ENCODE measurements at places on chromosomes 6 and 20. TPM values are rescaled to one million over a fixed set of nuclear protein-coding genes. Genes with fewer than 3 reads are reported as not detected.

- no peak for DNase-seq
- H3K27ac ChIP-seq = no peak overlapping the region
- peaks cover 9% of the 10 kb centered on the region for H3K4me1 ChIP-seq
- H3K4me3 ChIP-seq = no peak overlapping the region
These were observed 3.8 kb downstream of the ACTR5 start for GRCh38 chr20:38752029-38752428.

DNA sequence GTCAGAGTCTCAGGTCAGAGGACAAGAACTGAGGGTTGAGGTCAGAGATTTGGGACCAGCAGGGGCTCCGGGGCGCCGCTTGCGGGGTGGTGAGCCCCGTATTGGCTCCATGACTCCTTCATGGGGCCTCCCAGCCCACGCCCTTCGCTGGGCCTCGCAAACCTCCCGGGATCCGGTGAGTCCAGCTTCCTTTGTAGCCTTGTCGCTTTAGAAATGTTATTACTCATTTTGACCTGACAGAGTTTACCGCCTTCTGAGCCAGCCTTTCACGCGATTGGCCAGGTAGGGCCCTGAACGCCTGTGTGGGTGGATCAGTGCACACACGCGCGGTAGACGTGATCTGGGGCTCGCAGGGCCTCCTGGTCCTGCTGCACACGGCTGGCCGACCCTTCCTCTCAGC, 181.1 kb downstream of the ERMARD start:
- peaks cover 2% of the 10 kb centered on the region for H3K27me3 ChIP-seq
- H3K4me3 ChIP-seq = no peak overlapping the region
- no peaks in the 10 kb centered on the region for H3K36me3 ChIP-seq
- H3K4me1 ChIP-seq = peaks cover 25% of the 10 kb centered on the region

DNA sequence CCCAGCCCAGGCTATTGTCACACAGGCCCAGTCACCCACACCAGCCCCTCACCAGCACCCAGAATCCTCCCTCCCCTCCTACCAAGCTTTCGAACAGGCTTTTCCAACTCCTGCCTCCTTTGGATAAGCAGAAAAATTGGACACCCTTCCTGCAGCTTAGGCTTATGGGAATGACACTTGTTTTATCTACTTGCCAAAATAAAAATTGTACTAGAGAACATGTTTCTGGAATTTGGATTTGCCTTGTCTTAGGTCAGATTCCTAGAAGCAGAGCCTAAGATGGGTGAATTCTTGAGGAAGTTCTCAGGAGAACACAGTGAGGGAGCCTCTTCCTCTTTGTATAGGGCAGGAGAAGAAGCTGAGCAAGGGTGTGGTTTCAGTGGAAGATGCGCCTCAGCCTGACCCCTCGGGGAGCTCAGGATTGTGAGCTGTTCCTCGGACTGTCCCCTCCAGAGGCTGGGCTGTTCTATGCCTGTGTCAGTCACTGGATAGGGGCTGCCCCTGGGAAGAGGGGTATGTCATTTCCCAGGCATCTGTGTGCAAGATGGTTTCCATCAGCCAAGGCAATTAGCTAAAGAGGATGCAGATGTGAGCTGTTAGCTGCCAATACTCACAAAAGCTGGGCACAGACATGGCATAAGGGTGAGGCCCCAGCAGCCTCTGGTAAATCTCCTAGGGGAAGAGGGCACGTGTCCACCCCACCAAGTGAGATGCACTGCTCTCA, 33.9 kb downstream of the ITPR3 start:
- H3K4me3 ChIP-seq = no peak overlapping the region
- DNase-seq = no peak
- H3K27me3 ChIP-seq = no peaks in the 10 kb centered on the region
- peaks cover 8% of the 10 kb centered on the region for H3K36me3 ChIP-seq

Gene MRAP2
- 5.8 TPM for total RNA-seq

Gene SAPCD1
- total RNA-seq = 9.4 TPM

- no peaks in the 10 kb centered on the region for H3K36me3 ChIP-seq
- peaks cover 2% of the 10 kb centered on the region for H3K27me3 ChIP-seq
- peak; percentile 35 for DNase-seq
- H3K4me3 ChIP-seq = no peak overlapping the region
These were observed 17.0 kb upstream of the ZNF318 start for GRCh38 chr6:43386492-43386891.

GRCh38 chr6:31737315-31737990, 1.1 kb upstream of the CLIC1 start:
- H3K4me1 ChIP-seq = peaks cover 40% of the 10 kb centered on the region
- DNase-seq = peak; percentile 69
- no peak overlapping the region for H3K4me3 ChIP-seq

Gene SOBP
- total RNA-seq = 6.1 TPM

DNA sequence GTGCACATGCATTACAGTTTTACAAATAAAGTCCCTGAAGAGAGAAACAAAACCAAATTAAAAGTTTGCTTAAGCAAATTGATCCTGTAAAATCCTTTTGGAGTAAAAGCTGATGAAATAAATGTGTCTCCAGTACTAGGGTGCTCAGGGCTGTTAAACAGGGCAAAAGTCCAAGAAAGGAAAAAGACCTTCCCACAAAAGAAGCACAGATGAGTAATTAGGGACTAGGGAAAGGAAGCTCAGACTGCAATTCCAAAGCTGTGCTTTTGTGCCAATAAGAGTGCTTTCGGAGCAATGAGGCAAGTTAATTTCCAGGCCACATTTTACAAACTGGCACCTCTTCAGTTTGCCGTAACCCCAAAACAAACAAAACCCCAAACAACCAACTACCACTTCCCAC, 10.4 kb upstream of the RNF182 start:
- no peak overlapping the region for H3K4me3 ChIP-seq
- H3K27me3 ChIP-seq = peaks cover 4% of the 10 kb centered on the region
- DNase-seq = peak; percentile 8
- no peaks in the 10 kb centered on the region for H3K36me3 ChIP-seq
- no peak overlapping the region for H3K27ac ChIP-seq

Gene GPR6
- not detected for total RNA-seq

Gene PLN
- not detected for total RNA-seq

DNA sequence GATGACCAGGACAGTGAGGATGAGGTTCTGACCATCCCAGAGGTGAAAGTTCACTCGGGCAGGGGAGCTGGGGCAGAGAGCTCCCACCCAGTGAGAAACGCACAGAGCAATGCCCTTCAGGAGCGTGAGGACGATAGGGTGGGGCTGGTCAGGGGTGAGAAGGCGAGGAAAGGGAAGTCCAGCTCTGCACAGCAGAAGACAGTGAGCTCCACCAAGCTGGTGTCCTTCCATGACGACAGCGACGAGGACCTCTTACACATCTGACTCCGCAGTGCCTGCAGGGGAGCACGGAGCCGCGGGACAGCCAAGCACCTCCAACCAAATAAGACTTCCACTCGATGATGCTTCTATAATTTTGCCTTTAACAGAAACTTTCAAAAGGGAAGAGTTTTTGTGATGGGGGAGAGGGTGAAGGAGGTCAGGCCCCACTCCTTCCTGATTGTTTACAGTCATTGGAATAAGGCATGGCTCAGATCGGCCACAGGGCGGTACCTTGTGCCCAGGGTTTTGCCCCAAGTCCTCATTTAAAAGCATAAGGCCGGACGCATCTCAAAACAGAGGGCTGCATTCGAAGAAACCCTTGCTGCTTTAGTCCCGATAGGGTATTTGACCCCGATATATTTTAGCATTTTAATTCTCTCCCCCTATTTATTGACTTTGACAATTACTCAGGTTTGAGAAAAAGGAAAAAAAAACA, 16.6 kb upstream of the SLC22A1 start:
- no peak overlapping the region for H3K4me3 ChIP-seq
- no peaks in the 10 kb centered on the region for H3K36me3 ChIP-seq
- H3K27me3 ChIP-seq = no peaks in the 10 kb centered on the region

Gene FAM209B
- total RNA-seq = not detected

All from endothelial cell of umbilical vein (primary cell).